Left lung (tissue), 14 donors: ENCODE measurements at places on chromosomes 11 and 22. TPM values are rescaled to one million over a fixed set of nuclear protein-coding genes. Genes with fewer than 3 reads are reported as not detected.

Gene MMP3
- 1.5 TPM for total RNA-seq

Gene THOC5
- 38.4 TPM for total RNA-seq

Gene MS4A14
- 4.1 TPM for total RNA-seq

Gene RCOR2
- 0.45 TPM for total RNA-seq

Gene DNAJC4
- total RNA-seq, result 43.3 TPM

Gene SCUBE1
- total RNA-seq, result 4.6 TPM

Gene CREB3L1
- total RNA-seq, result 40.5 TPM

Gene VWA5A
- 43.5 TPM for total RNA-seq
